ENCODE measurements at places on chromosomes 1 and 21. TPM values are rescaled to one million over a fixed set of nuclear protein-coding genes. Genes with fewer than 3 reads are reported as not detected.

Gene RNU1-1
- total RNA-seq = 8,230 TPM

Gene DIO1
- total RNA-seq = not detected

Gene GIPC2
- 41.4 TPM for total RNA-seq

Gene LGR6
- total RNA-seq = not detected

Gene SFT2D2
- total RNA-seq = 59.3 TPM

Gene STIL
- total RNA-seq = 3.5 TPM

Gene FHAD1
- total RNA-seq = not detected

Gene TSSK3
- total RNA-seq = 0.09 TPM

Gene SPRR5
- total RNA-seq = not detected

Gene ST6GALNAC3
- total RNA-seq = 110 TPM

Gene TXLNA
- total RNA-seq = 61.2 TPM

Gene MYCL
- total RNA-seq = 0.22 TPM

Gene CELA2A
- total RNA-seq = not detected

Gene GBP1
- total RNA-seq = 3.4 TPM

Gene LAMB3
- 0.33 TPM for total RNA-seq

Gene RSPO1
- total RNA-seq = not detected

Gene NPR1
- 32.7 TPM for total RNA-seq

Gene ZNF496
- total RNA-seq = 20.4 TPM

Gene SPATC1L
- 6.3 TPM for total RNA-seq

Gene HOOK1
- total RNA-seq = under 0.01 TPM

Gene FBLIM1
- 96.4 TPM for total RNA-seq

Gene ZNF326
- total RNA-seq = 7.5 TPM

Gene TBX15
- total RNA-seq = 0.11 TPM
